ENCODE measurements at places on chromosomes 6 and 20.

GRCh38 chr6:129866256-129866655 lies 5.1 kb upstream of the TMEM244 start:
- DNase-seq = no peak

DNA sequence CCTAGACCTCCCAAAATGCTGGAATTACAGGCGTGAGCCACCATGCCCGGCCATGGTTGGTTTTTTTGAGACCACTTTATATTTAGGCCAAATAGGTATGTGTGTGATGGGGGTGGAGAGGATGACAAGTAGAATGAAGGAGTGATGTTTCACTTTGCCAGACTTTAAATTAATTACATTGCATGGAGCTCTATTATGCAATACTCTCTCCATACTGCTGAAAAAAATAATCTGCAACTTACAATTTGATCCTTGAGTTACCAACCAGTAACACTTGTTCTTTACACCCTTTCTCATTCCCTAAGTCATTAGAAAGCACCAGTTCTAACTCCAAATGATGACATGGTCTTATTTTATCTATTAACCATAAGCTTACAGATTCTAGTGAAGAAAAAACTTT lies 26.8 kb downstream of the GINM1 start:
- no peak for DNase-seq

DNA sequence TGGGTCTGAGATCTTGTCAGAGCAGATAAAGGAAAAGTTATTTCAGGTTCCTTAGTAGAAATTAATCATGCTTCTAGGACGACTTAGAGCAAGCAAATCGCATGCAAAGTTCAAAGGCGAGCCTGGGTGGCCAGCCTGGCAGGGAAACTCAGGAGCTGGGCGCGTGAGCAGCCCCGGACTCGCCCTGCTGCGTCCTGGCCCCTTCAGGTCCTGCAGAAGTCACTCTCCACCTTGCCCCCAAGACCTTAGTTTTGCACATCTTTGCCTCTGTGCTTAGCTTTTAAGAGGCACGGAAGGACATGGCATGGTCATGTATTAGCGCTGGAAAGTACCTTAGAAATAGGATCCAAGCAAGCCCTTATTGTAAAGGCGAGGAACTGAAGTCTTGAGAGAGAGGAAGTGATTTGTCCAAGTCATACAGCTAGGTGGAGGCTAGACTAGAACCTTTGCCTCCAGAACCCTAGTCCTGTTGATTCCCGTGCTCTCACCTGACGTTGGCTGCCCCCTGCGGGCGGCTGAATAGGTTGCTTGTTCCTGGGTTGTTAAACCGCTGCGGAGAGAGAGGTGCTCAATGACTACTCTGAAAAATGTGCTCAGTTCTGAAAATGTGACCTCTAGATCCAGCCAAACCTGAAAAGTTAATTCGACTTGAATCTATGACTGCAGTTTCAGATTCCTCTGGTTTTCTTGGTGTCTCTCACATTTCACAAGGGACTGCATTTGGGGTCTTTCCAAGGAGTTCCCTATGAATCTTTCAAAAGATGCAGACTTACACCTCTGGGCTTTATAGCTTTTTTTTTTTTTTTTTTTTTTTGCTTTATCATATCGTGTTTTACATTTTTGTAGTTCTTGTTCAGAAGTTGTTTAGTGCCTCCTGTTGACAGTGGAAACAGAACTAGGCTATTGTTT lies 2.7 kb downstream of the MYB start:
- DNase-seq = peak; percentile 35

DNA sequence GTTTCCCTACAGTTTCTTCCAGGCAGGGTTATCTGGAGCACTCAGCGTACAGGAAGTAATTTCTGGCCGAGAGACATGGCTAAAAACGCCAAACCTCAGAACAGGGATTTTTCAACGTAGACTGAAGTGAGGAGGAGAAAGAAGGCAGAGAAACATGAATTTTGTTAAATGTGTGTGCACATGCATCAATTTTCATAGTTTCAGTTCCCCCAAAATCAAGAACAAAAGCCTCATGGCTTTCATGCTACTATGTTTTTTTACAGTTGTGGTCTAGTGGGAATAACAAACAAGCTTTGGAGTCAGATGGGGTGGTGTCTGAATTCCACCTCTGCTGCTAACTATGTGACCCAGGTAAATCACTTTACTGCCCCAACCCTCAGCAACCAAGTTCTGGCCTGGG lies 4.9 kb downstream of the TOMM34 start:
- DNase-seq = no peak

DNA sequence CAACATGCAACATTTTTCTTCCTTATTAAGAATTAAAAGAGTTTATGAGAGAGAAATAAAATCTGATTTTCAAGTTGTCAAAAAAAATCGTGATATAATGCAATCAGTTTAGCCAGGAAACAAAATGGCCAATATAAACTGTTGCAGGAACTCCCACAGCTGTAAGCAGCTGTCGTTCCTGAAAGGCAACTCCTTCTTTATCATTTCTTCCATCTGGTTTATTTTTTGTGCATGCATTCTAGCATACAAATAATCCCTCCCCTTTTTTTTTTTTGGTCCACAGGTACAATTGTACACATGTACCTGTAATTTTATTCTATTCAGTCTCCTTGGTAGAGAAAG lies 19.7 kb downstream of the TRAF3IP2 start:
- DNase-seq = no peak

- DNase-seq = no peak
Measured at GRCh38 chr6:169959136-169960002, 207.9 kb downstream of the ERMARD start.

DNA sequence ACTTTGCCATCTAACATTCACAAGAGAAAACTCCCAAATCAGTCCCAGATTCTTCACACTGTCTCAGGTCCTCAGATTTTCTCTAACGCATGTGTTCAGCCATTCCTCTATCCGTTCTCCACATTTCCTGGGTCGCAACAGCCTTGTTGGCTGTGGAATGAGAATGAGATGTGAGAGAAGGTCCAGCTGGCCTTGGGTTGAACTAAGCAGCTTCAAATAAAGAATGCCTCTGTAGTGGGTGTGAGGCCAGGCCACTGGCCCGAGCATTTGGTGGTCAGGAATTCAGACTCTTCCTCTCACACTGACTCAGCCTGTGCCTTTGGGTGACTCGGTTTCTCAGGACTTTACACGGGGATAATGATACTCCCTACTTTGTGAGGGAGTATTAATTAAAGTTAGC lies 73.8 kb upstream of the CCN6 start:
- DNase-seq = no peak

- DNase-seq = peak; percentile 72
Measured at GRCh38 chr20:10986586-10986985, 312.8 kb upstream of the JAG1 start.

DNA sequence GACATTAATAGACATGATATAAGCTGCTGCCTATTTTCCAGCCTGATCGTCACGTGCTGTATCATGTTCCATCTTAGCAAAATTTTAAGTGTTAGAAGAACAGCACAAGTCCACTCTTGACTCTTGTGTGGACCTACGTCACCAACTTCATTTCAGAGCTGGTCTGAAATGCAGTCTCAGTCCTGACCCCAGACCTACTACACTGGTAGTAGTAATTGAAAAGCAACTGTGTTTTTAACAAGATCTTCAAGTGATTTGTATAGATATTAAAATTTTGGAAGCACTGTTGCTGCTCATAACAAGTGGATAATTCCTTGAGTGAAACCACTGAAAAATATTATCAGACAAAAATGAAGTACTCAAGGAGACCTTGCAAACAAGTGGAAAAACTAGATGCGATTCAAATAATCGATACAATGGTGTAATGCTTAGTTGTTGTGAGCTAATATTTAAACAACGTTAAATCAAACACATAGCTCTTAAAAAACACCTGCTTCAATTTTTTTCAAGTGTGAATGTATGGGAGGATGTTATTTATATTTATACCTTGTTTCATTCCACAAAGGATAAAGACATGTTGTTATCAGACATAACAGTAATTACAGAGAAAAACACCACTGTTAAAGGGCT lies 110.9 kb upstream of the JAG1 start:
- no peak for DNase-seq

DNA sequence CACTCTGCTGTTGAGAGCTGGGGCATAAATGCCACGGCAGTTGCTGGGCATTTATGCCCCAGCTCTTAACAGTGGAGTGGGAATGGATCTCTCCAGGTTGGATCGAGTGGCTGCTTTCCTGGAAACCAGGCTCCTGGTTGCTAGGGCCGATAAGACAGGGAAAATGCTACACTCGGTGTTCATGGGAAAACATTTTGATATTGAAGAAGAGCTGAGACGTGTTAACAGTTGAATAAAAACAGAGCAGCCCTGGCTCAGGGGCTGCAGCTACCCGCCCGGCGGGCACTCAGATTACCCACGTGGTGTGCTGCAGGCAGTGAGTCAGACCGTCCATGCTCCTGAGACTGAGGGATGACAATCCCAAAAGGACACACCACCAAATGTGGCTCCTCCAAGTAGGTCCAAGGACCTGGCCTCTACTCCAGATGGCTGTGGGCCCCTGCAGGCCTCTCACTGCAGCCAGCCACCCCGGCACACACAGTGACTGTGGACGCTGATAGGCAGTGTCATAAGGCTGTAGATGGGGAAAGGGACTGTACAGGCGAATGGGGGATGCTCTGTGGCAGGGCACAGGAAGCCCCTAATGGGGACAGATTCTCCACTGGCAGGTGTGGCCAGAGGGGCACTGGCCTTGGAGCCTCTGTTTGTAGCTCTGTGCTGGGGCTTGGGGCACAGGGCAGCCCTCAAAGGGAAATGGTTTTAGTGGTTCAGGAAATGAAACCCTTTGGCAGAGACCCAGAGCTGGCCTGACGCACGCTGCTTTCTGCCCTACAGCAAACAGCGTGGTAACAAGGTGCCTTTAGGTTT lies 237.8 kb downstream of the LY86 start:
- no peak for DNase-seq

GRCh38 chr6:5285081-5285480 lies 23.8 kb downstream of the FARS2 start:
- no peak for DNase-seq

DNA sequence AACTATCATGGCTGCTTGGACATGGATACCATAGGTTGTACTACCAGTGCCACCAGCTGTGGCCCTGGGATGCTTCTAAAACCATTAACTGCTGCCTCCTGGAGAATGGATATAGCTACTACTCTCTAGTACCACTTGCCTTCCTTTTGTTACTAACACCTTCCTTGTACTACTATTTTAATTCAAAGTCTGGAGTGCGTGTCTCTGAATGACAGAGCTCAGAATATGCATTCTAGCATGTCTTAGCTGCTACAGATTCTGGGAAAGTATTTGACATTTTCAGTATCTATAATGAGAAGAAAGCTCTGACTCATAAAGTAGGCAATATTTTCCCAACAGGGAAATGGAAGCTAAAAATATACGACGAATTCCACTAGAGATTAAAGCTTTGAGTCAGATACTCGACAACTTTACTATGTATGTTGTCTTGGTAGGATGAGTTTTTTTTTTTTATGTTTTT lies 112.3 kb downstream of the PFDN4 start:
- peak; percentile 11 for DNase-seq

Measured in brain microvascular endothelial cell (primary cell).